GDM1 (cell line): ENCODE measurements at places on chromosomes 7 and 10.
A peak's percentile ranks its signal among the peaks of the same experiment; 100 is the strongest.

DNA sequence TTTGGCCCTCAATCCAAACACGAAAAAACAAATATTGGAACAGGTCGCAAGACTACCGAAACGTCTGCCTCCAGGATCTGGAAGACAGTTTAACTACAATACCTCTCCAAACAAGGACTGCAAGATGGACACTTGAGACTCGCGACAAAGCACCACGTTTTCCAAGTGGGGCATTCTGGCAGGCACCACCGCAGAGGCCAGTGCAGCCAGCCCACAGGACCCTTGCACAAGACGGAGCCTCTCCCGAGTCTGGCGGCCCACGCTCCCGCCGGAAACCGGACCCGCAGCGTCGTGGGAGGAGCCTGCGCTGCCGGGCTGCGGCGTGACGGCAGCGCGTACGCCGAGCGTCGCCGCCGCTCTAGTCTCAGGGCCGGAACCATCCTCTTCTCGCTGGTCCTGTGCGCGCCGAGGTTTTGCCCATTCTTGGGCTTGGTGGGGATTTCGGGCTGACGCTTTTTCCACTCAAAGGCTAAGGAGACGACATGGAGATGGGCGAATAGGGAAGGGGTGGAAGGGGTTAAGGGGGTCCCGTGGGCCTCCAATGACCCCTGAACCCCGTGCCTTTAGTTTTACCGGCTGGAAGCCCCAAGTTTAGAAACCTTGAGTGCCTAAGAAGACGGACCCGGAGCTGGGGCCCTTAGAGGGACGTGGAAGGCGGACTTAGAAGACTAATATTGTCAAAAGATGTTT lies at the start of gene ORC5:
ORC5 (minus strand) TSS at position 283 of the 690 bp plus-strand sequence; CDS start at position 174, 109 bp downstream.
- DNase-seq: peak; percentile 81

GRCh38 chr10:101766306-101766705 lies 9.6 kb downstream of the FGF8 start:
- DNase-seq: no peak

DNA sequence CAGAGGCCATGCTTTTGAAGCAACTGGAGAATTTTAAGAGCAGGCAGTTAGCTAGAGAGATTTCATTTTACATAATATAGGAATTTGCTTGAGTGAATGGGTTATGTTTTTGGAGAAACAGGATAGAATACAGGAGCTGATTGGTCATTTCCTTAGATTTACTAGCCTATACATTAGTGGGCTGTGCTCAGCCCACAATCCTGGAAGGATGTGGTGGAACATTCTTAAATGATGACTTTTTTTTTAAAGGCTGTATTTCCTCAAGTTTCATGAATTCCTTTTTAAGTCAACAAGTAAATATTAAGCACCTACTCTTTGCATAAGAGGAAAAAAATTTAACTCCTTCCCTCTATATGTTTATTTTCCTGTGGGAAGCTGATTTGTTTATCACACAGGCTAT lies 314.4 kb upstream of the BMPER start:
- no peak for DNase-seq

- no peak for DNase-seq
These were observed 395.4 kb downstream of the SFMBT2 start for GRCh38 chr10:7015457-7015856.

- no peak for DNase-seq
These were observed 58.2 kb downstream of the ARMH3 start for GRCh38 chr10:101997803-101998202.

- peak; percentile 52 for DNase-seq
These were observed 744 bp downstream of the PPRC1 start for GRCh38 chr10:102133373-102134195.

DNA sequence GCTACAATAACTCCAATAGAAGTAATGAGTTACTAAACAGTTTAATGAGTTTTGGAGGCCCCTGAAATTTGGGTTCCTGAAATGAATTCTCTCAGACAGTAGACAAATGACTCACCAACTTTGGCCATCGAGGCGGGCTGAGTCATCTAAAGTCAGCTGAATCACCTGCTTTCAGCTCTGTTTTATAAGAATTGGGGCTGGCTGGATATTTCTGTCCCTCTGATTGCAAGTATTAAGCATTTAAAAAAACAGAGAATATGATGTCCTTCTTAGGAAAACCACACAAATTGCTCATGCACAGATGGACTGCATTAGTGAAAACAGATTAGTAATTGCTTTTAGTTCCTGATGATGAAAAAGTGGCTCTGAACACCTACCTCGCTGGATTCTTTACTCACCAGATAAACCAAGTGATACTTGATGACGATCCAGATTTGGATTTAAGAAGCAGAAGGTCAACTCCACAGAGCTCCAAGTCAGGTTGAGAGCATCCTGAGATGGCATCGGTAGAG lies 59.1 kb downstream of the ZNF365 start:
- no peak for DNase-seq

GRCh38 chr10:75508239-75508813 lies 76.9 kb downstream of the LRMDA start:
- no peak for DNase-seq

GRCh38 chr7:80493121-80493849 lies 18.6 kb downstream of the GNAT3 start:
- no peak for DNase-seq

DNA sequence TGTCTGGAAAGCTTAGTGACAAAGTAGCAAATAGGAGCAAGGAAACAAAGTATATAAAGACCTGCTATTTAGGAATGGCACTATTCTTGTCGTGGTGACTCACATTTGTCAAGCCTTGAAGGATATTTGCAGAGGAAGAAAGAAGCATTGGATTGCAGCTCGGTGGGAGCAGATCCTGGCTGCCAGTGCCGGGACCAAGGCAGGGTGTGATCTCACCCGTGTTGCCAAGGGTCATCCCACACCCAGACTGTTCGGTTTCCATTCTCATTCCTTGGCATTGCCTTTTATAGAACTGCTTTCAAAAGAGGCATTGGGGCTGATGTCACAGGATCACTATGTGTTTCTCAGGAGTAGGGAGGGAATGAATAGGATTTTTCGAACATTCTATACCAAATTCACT lies 176.2 kb downstream of the GALNT17 start:
- no peak for DNase-seq

- DNase-seq: no peak
These were observed 39.0 kb upstream of the GNA12 start for GRCh38 chr7:2883101-2883500.

DNA sequence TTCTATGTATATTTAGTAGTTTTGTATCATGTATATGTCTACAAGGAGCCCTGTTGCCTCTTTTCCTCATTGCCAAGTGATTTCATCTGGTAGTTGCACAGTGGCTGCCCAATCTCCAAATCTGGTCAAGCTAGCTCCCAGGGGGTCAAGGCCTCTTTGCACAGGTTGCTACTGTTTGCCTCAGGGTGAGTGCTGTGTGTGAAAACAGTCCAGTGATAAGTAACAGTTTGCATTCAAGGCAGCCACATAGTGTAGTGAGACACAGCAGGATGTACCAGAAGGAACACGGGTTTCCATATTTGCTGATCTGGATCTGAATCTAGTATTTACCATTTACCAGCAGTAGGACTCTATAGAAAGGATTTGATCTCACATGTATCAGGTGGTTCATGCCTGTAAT lies 13.3 kb upstream of the EPC1 start:
- no peak for DNase-seq

- DNase-seq: peak; percentile 85
These were observed 8.4 kb upstream of the LFNG start for GRCh38 chr7:2510909-2511768.

- no peak for DNase-seq
These were observed 379.6 kb downstream of the TNS3 start for GRCh38 chr7:47202146-47202783.

DNA sequence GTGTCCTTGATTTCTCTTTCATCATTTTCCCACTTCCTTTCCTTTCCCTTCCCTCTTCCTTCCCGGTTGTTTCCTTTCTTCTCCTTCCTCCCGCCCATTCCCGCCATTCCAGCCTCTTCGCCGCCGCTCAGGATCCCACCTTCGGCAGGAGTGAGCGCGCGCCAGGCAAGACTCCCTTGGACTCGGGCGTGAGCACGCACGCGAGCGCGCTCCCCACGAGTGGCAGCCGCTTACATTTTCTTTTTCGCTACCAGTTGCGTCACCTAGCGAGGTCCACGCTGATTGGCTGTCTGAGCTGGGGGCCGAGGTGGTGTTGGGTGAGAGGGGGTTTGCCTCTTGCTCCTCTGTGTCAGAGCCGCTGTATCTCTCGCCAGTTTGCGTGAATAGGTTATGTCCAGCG lies 11.8 kb downstream of the ZAN start:
- no peak for DNase-seq

- DNase-seq: no peak
These were observed 9.3 kb upstream of the PDLIM1 start for GRCh38 chr10:95300022-95300539.

- peak; percentile 15 for DNase-seq
These were observed 61.5 kb upstream of the ELMO1 start for GRCh38 chr7:37510043-37510634.

DNA sequence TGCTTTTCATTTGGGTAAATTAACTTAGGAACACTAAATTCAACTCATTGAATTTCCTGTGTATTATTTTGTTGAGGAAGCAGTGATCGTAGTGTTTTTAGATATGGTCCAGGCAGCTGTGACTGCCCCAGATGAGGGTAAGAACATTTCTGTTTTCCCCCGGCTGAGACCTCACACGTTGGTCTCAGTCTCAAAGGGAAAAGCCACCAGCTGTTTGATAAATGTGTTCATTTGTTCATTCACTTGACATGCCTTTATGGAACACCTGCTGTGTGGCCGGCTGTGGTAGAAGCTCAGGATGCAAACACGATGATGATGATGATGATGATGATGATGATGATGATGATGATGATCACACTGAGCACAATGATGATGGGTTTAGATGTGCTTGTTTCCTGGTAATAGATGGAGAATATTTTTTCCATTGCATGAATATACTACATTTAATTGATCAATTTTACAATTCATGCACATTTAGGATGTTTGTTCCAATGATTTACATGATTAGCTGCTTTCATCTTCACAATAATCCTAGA lies 125.6 kb upstream of the ZNF32 start:
- DNase-seq: no peak

- no peak for DNase-seq
These were observed 122.8 kb downstream of the BAMBI start for GRCh38 chr10:28800144-28800543.

DNA sequence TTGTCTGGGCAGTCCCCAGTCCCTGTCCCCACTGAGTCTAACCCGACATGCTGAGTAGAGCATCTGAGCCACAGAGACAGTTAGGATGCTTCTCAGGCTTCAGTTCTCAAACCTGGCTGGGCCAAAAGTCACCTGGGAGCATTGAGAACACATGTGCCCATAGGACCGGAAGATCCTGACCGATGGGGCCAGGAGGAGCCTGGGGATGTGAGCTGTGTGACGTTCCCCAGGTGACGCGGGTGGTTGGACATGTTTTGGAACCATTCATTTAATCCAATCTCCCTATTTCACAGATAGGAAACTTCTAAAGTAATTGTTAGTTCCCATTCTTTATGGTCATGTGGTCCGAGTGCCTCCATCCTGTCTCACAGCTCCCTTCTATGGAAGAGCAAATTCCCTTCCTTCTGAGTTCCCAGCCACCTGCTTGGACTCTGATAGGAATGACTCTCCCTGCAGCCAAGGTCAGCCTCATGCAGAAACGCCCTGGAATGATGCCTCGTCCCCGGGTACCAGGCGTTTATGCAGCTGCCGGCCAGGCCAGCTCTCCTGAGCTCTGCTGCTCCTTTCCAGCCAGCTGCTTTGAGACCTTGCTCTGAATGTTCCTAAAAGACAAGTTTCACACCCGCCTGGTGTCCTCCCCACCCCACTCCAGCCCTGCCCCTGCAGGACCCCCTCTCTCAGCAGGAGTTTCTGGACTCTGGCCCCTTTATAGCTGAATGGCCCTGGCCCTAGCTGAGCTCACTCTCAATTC lies 166.5 kb upstream of the RHEB start:
- no peak for DNase-seq

DNA sequence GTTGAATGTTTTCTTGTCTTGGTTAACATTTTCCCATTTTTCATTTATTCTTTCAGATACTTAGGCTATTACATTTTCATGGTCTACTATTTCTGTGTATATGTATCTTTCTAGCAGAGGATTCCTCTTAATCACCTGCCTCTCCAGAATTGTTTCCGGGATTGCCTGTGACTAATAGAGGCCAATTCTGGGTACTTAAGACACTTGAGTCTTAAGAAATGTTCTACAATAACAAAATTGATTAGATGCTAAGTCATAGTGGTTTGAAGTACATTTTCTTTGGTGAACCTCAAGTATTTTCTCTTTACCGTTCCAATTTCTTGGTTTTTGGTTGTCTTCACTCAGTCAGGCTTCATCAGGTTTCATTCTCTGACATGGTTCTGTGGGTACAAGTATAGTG lies 26.4 kb downstream of the BBS9 start:
- no peak for DNase-seq

DNA sequence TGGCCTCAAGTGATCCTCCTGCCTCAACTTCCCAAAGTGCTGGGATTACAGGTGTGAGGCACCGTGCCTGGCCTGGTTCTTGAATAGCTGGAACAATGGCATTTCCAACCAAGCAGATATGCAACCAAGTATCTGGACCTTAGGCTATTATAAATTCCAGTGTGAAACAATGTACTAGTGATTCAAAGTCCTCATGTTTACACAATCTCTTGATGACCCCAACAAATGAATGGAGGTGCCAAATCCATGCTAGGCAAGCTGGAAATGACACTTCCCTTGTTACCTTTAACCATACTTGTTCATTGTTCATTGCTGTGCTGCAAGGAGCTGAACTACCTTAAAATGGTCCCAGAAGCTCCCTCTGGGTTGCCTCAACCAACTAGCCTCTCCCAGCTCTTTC lies 282.2 kb upstream of the KLF14 start:
- no peak for DNase-seq

DNA sequence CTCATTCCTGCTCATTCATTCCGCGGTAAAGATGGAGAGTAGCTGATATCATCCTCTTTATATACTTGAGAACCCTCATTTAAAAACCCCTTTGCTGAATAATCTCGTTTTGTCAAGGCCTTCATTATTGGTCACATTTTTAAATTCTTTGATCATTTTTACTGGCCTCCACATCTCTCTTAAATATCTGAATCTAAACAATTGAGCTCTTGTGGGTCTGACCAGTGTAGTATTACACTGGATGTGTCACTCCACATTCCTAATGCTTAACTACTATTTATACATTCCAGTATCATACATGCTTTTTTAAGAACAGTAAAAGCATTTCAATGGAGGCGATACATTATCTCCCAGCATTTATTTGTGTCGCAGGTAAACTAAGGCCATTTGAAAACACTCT lies 12.6 kb upstream of the PRPS1L1 start:
- no peak for DNase-seq
